ENCODE measurements at places on chromosomes 12 and 14.

DNA sequence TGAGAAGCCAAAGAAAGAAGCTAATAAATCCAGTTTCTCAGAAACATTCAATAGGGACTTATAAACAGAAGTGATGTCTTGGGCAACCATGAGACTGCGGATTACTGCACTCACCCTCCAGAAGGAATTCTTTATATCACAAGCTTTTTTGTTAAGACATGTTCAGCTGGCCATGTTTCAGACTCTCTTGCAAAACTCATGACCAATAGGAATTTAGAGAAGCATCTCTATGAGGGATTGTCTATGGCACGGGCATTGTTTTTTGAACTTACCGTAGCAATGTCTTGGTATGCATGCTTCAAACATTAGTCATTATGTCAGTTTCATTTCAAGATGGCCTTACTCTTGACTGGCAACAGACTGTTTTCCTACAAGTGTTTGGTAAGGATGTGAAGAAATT, 15.5 kb upstream of the ZNF268 start:
- DNase-seq = no peak

DNA sequence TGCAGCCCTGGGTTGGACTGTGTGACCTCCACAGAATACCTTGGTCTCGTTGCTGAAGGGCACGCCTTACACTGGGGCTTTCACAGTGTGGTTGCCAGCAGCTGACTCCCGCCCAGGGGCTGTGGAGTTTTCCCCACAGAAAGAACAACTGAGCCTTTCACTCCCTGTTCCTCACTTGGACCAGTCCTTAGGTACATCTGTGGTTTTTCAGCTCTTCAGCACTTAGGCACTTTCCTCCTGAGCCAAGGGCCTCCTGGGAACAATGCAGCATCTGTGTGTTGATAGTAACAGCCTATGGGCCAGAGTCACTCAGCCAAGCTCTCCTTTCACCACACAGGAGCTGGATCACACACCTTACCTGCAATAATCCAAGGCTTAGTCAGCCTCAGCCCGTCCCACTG, 25.0 kb downstream of the ERP27 start:
- no peak for DNase-seq

DNA sequence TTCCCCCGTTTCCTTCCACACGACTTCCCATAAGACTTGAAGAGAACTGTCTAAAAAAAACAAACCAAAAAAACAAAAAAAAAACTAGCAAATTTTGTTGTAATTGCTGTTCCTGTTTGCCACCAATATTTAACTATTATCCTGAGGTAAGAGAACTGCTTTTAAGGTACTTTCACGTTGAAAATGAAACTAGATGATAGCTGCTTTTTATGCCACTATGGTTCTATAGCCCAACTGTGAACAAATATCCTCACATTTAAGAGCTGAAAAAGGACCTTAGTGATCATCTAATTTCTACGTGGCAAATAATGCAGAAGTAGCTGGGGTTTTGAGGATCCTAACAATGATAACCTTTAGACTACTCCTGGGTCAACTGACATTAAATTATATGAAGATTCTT, 98.6 kb downstream of the TAOK3 start:
- DNase-seq = no peak

- no peak for DNase-seq
Measured at GRCh38 chr14:39617537-39617936, 185.3 kb upstream of the FBXO33 start.

DNA sequence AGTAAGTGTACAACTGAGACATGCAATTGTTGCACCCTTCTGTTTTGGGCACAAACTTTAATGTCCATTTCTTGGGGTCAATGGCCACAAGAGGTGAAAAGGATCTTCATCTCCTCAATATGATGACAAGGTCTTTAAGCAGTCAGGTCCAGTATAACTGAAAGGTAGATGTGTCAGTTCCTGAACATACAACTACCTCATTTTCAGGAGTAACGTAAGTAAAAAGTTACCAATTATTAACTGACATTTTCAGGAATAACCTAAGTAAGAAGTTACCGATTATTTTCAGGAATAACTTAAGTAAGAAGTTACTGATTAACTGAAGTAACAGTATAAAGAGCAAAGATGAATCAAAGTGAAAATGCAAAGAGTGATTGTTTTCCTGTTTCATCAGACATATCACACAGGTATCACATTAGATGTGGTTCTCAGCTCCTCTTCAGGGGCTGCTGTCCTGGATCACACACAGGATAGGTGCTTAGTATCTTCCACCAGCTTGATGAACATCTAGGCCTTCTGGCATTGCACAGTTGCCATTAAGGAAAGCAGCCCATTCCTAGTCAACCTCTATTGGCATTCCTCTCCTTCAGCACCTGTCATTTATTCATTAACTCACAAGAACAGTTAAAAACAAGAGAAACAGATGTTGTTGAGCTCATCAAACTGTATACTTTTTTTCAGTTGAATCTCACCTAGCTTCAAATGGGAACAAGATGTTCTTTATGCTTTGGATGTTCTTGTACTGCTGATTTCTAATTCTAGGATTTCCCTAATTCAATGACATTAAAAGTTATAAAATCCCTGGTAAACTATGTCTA, 200.0 kb downstream of the FOXG1 start:
- DNase-seq = no peak

DNA sequence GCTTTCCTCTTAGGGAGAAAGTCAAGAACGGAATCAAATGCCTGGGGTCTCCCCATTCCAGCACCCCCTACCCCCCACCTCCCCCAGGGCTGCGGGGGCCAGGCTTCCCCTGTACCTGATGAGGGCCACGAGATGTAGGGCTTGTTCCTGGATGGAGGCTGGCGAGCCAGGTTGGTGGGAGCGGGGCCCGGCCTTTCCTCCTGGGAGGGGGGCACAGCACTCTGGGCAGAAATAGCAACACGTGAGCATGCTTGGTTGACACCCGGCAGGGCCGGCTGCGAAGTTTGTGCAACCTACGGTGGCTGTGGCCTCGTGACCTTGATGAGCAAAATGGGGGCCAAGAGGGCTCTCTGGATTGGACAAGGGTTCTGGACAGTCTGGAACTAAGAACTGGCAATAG, 15.7 kb downstream of the AMN start:
- no peak for DNase-seq

DNA sequence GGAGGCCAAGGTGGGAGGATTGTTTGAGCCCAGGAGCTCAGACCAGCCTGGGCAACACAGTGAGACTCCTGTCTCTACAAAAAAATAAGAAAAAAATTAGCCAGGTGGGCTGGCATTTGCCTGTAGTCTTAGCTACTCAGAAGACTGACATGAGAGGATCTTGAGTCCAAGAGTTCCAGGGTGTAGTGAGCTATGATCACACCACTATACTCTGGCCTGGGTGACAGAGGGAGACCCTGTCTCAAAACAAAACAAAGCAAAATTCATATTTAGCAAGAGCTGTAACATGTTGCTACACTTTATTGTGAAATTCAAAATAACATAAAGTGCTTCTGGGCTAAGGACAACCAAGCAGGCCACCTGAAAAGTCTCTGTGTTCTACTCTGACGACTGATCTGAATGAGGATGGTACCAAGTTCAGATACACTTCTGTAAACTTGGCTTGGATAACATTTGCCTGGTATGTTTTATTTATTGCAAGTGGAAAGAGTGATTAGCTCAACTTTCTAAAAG, 11.6 kb upstream of the STRN3 start:
- no peak for DNase-seq

DNA sequence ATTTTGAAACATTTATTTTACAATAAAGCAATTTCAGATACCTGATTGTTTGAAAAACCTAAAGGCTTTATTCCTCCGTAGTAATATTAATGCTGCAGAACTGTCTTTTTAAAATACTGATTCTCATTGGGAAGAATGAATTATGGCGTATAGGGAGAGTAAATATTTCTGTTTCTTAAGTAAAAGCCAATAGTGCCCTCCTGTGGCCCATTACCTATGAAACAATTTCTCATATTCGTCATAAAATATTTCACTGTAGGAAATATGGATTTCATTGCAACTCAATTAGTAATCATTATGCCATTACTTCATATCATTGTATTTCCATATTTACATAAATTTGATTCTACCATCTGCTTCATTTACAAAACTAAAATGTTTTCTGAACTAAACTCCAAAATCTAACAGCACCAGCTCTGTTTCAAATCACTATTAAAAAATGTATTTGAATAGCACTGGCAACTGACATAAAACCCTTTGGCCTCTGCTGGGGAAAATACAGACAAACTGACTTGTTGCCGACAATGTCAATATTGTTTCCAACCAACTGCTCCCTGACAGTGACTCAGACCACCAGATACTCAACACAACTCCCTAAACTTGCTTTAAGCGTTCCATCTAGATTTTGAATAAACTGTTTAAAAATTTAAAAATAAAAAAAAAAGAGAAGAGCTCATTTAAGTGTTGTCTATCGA, 290.3 kb downstream of the NAV3 start:
- no peak for DNase-seq

- DNase-seq = no peak
Measured at GRCh38 chr14:62896932-62897456, 148.3 kb downstream of the KCNH5 start.

DNA sequence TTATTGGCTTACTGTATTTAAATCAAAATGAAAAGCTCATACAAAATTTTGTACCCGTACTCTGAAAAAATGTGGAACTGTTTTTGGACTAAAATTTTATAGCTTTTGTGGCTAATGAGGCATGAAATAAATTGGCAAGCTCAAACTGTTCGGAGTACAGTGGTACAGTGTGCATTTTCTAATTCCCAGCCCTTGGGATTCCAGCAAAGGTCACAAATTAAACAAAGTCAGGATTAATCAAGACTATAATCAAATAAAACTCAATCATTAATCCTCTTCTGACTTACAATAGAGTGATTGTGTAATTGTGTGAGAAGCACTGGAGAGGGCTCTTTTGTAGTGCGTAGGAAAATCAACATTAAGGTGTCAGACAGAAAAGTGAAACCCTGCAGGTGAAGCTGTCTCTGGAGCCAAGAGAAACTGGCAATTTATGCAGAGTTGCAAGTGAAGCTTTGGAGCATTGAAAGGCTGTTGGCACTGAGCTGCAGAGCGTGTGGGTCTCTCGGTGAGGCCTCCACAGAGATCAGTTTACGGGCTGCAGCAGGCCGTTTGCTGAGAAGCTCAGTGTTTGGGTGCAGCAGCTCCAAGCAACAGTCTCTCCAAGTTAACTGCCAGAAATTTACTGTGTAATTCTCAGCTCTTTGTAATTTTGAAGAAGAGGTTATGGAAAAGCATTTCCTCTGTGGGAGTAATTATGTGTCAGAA, 275.9 kb downstream of the FBXL14 start:
- no peak for DNase-seq

DNA sequence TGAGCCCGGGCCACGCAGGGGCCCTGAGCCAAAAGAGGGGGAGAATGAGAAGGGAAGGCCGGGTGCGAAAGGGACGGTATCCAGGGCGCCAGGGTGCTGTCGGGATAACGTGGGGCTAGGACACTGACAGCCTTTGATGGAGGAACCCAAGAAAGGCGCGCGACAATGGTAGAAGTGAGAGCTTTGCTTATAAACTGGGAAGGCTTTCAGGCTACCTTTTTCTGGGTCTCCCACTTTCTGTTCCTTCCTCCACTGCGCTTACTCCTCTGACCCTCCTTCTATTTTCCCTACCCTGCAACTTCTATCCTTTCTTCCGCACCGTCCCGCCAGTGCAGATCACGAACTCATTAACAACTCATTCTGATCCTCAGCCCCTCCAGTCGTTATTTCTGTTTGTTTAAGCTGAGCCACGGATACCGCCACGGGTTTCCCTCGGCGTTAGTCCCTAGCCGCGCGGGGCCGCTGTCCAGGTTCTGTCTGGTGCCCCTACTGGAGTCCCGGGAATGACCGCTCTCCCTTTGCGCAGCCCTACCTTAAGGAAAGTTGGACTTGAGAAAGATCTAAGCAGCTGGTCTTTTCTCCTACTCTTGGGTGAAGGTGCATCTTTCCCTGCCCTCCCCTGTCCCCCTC, 3.0 kb downstream of the SSTR1 start:
- no peak for DNase-seq

GRCh38 chr14:53032161-53032803, 81.4 kb upstream of the FERMT2 start:
- no peak for DNase-seq

GRCh38 chr12:51755251-51755650, 93.3 kb downstream of the FIGNL2 start:
- DNase-seq = no peak

- no peak for DNase-seq
Measured at GRCh38 chr14:74531467-74531866, 37.9 kb downstream of the ISCA2 start.

- no peak for DNase-seq
Measured at GRCh38 chr12:130538343-130539095, 177.6 kb downstream of the RIMBP2 start.

GRCh38 chr12:86772696-86773095, 516.5 kb upstream of the MGAT4C start:
- no peak for DNase-seq

DNA sequence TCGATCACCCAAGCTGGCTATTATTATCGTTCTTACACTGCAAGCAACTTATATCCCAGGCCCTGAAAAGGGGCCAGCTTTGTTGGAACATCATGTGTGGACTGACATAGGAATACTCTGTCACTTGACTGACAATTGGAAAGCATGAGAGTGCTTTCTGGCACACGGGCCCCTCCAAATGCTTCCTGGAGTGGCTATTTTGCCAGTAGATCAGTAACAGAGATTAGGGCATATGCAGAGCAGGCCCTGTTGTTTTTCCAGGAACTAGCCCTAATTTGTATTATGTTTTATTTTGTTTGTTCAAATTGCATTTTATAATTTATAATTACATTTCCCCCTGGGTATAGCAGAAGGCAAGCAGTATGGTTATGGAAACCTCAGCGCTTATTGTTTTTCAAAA, 170.1 kb upstream of the FRMD6 start:
- no peak for DNase-seq

GRCh38 chr12:91493308-91493707, 310.7 kb upstream of the DCN start:
- no peak for DNase-seq

DNA sequence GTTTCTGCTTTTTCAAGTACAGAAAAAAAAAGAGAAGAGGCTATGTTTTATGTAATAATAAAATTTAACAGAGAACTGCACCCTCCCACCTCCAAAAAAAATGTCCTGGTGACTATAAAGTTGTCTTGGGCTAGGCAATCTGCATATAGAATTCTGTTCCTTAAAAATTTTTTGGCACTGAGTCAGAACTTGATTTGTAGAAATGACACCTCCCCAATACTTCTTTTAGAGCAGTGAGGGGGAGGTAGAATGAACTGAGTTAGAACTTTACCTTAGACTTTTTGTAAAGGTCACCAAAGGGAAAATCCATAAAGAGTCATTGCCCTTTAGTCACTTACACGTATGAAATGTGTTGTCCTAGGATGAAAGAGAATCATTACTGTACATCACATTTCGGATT, 80.0 kb downstream of the BTG1 start:
- DNase-seq = no peak

DNA sequence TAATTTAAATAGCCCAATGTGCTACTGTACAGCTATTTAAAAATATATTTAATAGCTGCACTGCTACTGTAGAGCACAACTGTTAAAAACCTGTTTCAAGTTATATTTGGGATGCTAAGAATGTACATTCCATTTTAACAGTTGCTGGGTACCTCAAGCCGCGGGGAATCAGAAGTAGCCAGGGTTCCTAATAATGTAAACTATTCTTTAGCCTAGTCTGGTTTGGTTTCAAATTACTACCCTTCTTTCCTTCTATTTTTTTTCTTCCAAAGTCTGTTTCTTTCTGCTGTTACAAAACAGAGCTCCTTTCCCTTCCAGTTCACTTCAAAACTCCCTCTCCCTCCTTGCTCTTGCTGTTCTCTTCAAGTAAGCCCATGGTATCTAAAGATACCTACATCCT, 21.3 kb downstream of the SCAF11 start:
- no peak for DNase-seq
